Tracheal epithelial cell (primary cell): ENCODE measurements at places on chromosomes 5 and 9. TPM values are rescaled to one million over a fixed set of nuclear protein-coding genes. Genes with fewer than 3 reads are reported as not detected.

Gene CPEB4
- 12.8 and 20.5 TPM in 2 replicates for total RNA-seq

Gene SMIM33
- total RNA-seq: not detected in 2 replicates

Gene TRIM7
- 28.2 and 43.3 TPM in 2 replicates for total RNA-seq

Gene TSLP
- total RNA-seq: 0.24 and 0.85 TPM in 2 replicates

Gene ZDHHC11B
- total RNA-seq: under 0.01 and 0.24 TPM in 2 replicates

Gene PPP2R2B
- total RNA-seq: 0.48 and 0.64 TPM in 2 replicates
